ENCODE measurements at places on chromosomes 5 and 9.

- peak; percentile 67 for DNase-seq
Observed at GRCh38 chr5:6453937-6454560, 5.4 kb downstream of the UBE2QL1 start.

DNA sequence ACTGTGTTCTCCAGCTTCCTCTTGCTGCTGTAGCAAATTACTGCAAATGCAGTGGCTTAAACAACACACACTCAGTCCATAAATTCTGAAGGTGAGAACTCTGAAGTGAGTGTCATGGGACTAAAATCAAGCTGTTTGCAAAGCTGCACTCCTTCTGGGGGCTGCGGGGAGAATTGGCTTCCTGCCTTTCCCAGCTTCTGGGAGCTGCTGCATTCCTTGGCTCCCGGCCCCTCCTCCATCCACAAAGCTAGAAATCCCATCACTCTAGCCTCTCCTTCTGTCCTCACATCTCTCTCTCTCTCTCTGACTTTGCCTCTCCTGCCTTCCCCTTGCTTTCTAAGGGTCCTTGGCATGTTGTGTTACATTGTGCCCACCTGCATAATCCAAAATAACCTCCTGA is 14.2 kb upstream of the MED10 start:
- DNase-seq, result no peak

GRCh38 chr5:154419236-154419635 is 26.6 kb upstream of the SAP30L start:
- no peak for DNase-seq

DNA sequence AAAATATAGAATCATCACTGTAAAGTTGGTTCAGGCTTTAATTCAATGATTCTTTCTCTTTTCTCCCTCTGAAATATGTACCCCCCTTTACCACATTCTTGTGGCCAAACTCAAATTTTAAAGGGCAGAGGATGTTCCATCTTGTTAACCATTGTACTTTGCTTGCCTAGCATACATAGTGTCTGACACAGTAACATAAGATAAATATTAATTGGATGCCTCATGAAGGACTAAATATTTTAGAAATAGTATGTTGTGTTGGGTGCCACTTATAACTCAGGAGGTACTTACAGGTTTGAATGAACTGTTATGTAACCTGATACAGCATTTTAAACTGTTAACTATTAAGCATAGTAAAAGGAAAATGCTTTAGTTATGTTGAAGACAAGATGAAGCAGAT is 71.5 kb downstream of the NIPBL start:
- DNase-seq, result no peak

GRCh38 chr5:139027150-139027549 is 152.0 kb upstream of the LRRTM2 start:
- no peak for DNase-seq

- no peak for DNase-seq
Observed at GRCh38 chr5:18745042-18745987, 1111.1 kb downstream of the TAF11L14 start.

DNA sequence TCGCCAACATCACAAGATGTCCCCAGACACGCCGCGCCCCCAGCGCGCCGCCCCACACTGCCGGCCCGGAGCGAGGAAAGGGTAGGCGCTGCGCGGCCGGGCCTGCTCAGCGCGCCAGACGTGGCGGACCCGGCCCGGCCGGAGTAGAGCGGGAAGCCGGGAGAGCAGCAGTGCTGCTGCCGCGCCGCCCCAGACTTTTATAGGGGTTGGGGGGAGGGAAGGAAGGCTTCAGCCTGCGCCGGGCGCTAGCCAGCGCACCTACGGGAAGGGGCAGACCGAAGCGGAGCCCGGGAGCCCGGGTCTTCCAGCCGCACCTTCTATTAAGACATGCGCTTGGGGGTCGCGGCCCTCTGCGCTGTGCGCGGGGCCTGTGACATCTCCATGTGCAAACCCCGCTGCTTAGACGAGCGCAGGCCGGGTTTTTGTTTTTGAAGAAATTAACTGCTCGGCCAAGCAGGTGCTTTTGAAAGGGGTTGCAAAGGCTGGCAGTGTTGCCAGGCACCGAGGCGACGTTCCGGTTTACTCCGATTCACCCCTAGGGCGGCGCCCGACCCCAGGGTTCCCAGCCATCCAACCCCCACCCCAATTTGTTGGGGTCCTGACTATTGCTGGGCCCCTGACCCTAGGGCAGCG is 353 bp upstream of the PAX5 start:
- DNase-seq, result no peak

GRCh38 chr5:120014535-120014934 is 385.2 kb downstream of the FAM170A start:
- DNase-seq, result no peak
